Memory B cell (primary cell): ENCODE measurements at places on chromosomes 2 and 18.

- DNase-seq, result no peak
Observed at GRCh38 chr18:6355789-6356589, 58.7 kb downstream of the L3MBTL4 start.

DNA sequence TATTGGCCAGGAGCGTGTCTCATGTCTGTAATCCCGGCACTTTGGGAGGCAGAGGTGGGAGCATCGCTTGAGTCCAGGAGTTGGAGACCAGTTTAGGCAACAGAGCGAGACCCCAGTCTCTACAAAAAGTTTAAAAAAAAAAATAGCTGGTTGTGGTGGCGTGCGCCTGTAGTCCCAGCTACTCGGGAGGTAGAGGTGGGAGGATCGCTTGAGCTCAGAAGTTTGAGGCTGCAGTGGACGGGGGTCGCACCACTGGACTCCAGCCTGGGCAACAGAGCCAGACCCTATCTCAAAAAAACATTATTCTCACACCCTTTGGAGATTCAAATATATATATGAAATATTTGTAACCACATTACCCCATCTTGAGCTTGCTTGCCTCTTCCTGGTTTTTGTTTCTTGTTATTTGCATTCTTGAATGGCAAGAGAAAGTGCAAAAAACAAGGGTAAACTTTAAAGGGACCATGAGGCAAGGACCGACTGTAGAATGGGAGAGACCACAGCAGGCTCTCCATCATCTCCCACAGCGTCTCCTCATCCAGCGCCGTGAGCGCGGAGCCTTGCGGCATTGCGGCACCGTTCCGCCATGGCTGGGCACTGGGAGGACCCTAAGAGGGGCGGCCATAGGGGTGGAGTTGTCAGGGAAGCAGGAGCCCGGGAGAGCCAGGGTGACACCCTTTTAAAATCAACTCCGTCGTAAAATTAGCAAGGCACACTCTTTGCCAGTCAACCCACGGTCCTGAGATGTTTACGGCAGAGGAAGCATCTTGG lies 1.4 kb downstream of the ELP2 start:
- DNase-seq, result no peak

DNA sequence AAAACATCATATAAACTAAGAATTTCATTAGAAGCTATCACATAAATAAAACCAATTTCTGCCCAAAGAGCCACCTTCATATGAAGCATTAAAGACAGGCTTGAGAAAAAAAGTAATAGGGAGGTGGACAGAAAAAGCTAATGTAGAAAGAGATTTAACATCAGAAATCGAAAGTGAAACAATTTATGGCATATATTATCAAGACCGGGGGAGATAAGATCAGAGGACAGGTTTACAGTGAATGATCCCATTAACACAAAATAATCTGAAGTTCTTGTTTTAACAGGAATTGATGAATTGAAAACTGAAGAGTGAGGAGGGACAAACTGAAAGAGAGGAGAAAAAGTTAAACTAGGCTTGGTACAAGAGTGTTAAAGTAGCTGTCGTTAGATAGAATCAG lies 786.3 kb upstream of the FSHR start:
- no peak for DNase-seq

- DNase-seq, result no peak
Observed at GRCh38 chr2:212276813-212277212, 261.8 kb downstream of the ERBB4 start.
